ENCODE measurements at places on chromosomes 6 and 20. TPM values are rescaled to one million over a fixed set of nuclear protein-coding genes. Genes with fewer than 3 reads are reported as not detected.

CLVS2 gene
- not detected for total RNA-seq

DNA sequence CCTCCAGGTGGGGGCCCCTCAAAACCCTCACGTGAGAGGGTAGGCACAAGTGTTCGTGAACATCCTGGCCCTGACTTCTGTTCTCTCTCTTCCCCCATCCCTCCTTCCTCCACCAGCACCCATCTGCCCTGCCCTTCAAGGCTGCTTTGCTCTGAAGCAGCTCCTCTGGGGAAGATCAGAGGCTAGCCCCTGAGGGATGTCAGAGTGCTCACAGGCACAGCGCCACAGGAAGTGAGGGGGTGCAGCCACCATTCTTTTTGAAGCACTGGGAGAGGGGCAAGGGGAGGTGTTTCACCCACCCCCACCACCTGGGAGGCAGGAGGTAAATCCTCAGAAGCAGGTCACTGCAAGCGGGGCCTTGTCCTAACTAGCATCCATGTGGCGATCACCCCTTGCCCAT lies 11.4 kb downstream of the MOCS1 start:
- no peak for DNase-seq

DNA sequence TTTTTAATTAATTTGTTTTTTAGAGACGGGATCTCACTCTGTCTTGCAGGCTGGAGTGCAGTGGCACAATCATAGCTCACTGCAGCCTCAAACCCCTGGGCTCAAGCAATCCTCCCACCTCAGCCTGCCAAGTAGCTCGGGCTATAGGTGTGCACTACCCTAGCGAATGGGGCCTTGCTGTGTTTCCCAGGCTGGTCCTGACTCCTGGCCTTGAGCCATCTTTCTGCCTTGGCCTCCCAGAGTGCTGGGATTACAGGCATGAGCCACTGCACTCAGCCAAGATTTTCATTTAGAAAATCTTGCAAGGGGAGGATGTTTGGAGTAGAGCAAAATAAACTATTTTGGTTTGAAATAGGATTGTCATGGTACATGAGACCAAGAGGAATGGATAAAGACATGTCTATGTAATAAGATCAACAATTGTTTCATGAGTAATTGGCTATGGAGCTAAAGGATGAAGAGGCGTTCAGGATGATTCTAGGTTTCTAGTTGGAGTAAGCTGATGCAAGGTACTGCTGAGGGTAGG lies 237.8 kb downstream of the UST start:
- no peak for DNase-seq

GRCh38 chr20:4919047-4919704 lies 82.1 kb downstream of the SLC23A2 start:
- no peak for DNase-seq

- no peak for DNase-seq
Observed at GRCh38 chr6:33108307-33108706, 32.5 kb downstream of the HLA-DPB1 start.

DNA sequence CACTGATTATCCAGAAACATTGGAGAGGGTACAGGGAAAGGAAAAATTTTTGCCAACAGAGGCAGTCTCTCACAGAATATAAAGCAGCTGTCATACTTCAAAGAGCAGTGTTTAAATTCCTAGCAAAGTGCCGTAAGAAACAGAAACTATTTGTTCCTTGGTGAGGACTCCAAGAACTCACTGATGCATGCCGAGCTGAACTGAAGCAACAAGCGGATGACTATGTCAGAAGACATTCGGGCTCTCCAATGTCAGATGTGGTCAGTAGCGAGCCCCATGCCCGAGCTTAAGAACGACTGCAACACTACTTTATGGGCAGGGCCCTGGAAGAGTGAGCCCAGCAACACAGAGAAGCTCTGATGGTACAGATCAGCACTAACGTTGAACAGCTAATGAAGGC lies 54.7 kb downstream of the OR2B6 start:
- DNase-seq, result no peak

CST4 gene
- not detected for total RNA-seq

GRCh38 chr20:63059684-63060056 lies 52.9 kb upstream of the BHLHE23 start:
- no peak for DNase-seq

C20orf202 gene
- total RNA-seq, result not detected

EFCAB8 gene
- total RNA-seq, result 0.10 TPM

CRIP3 gene
- not detected for total RNA-seq

TREM2 gene
- 0.39 TPM for total RNA-seq

DNA sequence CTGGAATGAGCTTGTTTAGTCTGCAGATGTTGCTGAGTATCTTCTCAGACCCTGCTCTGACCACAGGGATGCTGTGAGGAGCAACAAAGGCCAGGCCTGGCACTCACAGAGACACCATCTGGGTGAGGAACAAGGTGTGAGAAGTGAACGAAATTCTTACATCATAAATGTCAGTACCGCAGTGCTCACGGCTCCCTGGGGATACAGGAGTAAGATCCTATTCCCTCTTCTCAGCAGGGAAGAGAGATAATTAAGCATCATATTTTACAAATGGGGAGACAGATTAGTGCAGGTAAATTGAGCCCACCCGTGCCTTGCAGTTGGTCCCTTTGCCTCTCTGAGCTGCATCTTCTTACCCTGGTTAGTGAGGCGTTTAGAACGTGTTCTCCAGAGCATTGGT lies 106.2 kb downstream of the DTD1 start:
- no peak for DNase-seq

HLA-DQB1 gene
- total RNA-seq, result not detected

- no peak for DNase-seq
Observed at GRCh38 chr6:135322427-135323201, 141.5 kb downstream of the MYB start.

GRCh38 chr6:35321091-35321490 lies 21.3 kb upstream of the PPARD start:
- no peak for DNase-seq

DNA sequence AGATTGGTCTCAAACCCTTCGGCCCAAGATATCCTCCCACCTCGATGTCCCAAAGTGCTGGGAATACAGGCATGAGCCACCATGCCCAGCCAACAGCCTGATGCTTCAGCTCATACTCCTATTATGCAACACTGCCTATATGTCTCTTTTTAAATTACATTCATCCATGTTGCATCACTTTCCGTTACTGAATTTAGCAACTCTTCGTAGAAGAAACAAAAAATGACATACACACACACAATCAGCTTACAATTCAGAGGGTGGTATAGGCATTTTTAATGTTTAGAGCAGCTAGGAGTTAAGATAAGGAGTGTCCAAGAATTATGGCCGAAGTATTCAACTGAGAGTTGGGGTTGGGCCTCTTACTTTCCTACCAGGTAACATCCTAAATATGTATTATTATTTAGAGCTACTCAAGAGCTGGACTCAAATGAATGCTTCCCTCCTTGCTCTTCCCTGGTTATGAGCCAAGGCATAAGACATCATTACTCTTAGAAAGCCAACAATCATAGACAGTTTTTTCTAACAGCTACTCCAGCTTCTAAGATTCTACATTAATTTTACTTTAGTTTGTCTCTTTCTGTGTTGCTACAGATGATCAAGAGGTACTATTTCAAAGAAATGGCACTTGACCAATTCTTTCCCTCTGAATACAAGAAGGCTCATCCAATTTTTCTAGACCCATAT lies 62.0 kb upstream of the BMP5 start:
- no peak for DNase-seq

DNA sequence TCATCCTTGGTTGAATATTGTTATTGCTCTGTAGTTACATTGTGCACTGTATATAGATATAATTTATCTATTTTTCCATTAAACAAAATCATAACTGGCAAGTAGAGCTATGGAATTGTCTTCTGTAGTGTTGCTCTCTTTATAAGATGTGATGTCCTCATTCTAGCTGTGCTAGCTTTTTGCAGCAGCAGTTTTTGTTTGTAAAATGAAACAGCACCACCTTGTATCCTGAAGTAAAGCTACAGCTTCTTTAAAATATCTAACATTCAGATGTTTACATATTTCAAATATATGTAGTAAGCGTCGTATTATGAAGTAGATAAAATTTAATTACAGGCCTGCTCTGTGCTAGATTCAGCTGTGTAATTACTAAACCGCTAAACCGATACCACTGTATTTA lies 328.8 kb upstream of the MANEA start:
- DNase-seq, result no peak

- DNase-seq, result peak; percentile 80
Observed at GRCh38 chr20:24341781-24342180, 127.6 kb upstream of the SYNDIG1 start.

DNA sequence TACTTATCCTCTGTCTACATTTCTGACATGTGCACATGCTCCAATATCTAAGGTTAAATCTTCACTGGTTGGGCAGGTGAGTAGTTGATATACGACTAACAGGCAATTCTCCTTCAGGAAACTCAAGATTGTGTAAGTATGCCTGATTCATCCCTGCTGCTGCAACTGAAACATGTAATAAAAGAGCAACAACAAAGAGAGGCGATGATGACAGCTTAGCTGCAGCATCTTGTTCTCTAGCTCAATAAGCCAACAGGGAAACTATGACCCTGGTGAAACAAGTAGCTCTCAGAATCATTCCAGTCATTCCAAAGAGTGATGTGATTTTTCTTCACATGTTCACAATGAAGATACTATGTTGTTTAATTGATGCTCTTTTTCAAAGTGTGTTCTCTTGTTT lies 74.4 kb downstream of the ELOVL4 start:
- no peak for DNase-seq

DNA sequence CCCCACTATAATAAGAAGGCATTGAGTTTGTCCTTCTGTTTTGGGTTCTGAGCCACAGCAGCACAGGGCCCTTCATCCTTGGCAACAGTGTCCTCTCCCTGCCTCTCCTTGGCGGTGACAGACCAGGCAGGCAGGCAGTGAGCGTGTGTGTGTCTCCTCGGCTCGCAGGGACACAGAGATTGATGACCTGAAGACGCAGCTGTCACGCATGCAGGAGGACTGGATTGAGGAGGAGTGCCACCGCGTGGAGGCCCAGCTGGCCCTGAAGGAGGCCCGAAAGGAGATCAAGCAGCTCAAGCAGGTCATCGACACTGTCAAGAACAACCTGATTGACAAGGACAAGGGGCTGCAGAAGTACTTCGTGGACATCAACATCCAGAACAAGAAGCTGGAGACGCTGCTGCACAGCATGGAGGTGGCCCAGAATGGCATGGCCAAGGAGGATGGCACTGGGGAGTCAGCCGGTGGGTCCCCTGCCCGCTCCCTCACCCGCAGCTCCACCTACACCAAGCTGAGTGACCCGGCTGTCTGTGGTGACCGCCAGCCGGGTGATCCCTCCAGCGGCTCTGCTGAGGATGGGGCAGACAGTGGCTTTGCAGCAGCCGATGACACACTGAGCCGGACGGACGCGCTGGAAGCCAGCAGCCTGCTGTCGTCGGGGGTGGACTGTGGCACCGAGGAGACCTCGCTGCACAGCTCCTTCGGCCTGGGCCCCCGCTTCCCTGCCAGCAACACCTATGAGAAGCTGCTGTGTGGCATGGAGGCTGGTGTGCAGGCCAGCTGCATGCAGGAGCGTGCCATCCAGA lies 24.0 kb downstream of the SDCBP2 start:
- DNase-seq, result no peak

- no peak for DNase-seq
Observed at GRCh38 chr6:152008779-152009178, 201.3 kb downstream of the ESR1 start.

DNA sequence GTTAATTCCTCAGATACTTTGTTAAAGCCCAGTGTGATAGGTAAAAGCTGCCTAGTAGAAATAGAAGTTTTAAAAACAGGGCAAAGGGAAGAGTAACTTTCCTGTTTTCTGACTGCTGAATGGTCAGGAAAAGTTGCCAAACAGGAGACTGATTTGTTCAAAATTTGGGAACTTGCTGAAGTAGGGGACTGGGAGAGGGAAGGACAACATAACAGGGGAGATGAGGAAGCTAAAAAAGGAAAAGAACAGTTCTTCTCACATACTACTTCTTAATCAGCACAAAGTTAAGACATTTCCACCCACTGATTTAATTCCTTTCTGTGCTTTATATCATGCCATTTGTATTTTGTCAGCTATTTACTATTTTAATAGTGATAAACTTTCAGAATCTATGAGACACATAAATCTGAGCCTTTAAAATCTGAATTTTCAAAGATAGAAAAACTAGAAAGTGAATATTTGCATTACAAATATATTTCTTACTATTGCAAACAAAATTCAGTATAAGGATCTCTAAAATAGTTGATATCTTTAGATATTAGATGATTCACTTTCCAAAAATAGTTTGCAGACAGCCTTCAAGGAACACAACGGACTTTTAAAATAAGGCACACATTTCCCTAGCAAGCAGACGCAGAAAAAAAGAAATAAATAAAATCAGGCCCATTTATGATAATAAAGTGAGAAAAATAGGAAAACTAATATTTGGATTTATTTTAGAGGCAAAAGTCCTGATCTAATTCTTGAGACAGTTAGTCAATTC lies 36.9 kb upstream of the SLC16A10 start:
- DNase-seq, result no peak

LHFPL5 gene
- total RNA-seq, result not detected

LAMA4 gene
- total RNA-seq, result 7.7 TPM

Measured in RPMI7951 (cell line).